RCC 7860 (cell line): ENCODE measurements at places on chromosomes 13 and 19.

- no peak for DNase-seq
Measured at GRCh38 chr13:65112123-65112522, 2118.0 kb downstream of the PCDH9 start.

DNA sequence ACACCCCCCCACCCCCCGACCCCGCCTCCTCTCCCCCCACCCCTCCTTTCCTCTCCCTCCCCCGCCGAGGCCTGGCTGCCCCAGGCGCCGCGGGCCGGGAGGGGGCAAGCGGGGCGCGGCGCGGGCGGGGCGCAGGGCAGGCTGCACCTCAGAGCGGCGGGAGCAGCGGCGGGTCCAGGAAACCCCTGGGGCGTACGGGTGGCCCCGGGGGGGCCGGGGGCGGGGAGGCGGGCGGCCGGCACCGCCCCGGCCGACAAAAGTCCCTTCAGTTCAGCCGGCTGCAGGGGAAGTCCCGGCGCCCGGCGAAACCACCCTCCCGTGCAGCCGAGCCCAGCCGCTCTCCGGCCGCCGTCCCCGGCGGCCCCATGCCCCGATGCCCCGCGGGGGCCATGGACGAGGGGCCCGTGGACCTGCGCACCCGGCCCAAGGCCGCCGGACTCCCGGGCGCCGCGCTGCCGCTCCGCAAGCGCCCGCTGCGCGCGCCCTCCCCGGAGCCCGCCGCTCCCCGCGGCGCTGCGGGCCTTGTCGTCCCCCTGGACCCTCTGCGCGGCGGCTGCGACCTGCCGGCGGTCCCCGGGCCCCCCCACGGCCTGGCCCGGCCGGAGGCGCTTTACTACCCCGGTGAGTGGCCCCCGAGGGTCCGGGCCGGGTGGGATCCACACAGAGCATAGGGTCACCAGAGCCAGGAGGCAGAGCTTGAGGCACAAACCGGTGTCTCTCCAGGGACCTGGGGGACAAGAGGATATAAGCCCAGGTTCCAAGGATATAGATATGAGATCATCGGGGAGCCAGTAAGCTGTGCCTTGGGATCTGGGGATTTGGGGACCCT is at the start of gene BCL3:
BCL3 (plus strand) TSS at position 283 of the 829 bp plus-strand sequence; CDS start at position 366, 83 bp downstream.
- peak; percentile 40 for DNase-seq

- DNase-seq: no peak
Measured at GRCh38 chr13:59034198-59034597, 1129.5 kb downstream of the DIAPH3 start.

GRCh38 chr13:110471833-110472162 is 89.7 kb downstream of the RAB20 start:
- peak; percentile 89 for DNase-seq

DNA sequence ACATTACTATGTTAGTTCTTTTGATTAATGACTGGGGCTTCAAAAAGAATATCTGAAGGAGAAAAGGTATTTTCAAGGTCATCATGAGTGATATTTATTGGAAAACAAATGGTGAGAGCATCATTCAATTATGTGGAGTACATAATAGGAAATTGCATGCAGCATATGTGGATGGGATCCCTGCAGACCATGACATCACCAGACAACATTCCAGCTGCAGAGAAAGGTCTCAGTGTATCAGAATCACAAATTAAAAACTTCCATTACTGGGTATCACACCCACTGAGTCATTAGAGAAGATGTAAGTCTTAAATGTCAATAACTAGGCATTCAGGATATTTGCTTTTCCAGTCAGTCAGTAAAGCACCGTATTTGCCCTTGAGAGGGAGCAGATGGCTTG is 574.4 kb upstream of the SLC10A2 start:
- DNase-seq: no peak

GRCh38 chr13:27953676-27954405 is 15.3 kb downstream of the CDX2 start:
- DNase-seq: no peak

DNA sequence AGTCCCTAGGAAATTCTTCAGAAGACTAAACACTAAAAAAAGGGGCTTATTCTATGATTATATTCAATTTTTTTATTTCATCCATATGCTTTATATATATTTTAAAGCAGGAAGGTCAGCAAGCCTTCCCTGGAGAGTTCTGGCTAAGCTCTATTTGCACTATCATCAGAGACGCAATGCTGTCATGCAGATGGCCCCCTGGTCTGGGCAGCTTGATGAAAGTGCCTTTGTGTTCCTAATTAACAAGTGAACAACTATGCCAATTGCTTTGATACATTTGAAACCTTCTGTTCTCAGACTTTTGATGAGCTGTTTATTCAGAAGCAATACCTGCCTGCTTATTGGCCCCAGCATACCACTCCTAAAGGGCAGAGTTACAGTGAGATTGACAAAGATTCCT is 1344.6 kb downstream of the OLFM4 start:
- DNase-seq: no peak

DNA sequence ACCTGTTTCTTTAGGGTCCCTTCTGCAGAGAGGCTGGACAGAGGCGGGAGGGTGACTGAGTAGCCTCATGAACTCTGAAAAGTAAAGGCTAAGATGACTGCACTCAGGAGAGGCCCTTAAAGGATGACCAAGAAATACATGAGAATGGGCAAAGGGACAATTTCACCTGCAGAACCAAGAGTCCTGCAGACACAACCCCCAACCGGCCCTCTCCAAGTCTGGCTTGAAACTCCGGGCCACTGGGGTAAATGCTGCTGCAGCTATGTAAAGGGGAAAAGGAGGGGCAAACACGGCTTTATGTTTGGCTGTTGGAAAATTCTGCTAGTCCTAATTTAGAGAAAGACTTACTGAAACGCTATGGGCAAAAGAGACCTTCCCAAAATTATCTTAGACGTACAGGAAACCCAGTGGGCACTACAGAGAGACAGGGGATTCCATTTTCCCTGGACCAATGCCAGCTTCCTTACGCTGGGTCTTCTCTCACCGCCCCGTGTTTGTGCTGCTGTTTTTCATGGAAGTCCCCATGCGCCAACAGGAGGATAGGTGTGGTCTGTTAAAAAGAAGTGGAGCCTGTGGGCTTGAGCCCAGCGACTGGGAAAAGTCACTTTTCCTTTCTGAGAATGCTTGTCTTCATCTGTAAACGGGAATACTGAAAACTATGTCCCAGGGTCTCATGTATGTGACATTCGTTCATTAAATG is 10.6 kb downstream of the COL4A2 start:
- no peak for DNase-seq
